ENCODE measurements at places on chromosomes 16 and 17. TPM values are rescaled to one million over a fixed set of nuclear protein-coding genes. Genes with fewer than 3 reads are reported as not detected.

The KRT32 gene
- not detected for total RNA-seq

The IKZF3 gene
- total RNA-seq = 5.4 TPM

The IGF2BP1 gene
- total RNA-seq = not detected

GRCh38 chr16:88703486-88704309 lies 2.5 kb downstream of the RNF166 start:
- H3K36me3 ChIP-seq = peaks cover 26% of the 10 kb centered on the region
- peak; percentile 43 for DNase-seq
- peak overlapping the region; percentile 5 for H3K4me3 ChIP-seq
- no peaks in the 10 kb centered on the region for H3K27me3 ChIP-seq

DNA sequence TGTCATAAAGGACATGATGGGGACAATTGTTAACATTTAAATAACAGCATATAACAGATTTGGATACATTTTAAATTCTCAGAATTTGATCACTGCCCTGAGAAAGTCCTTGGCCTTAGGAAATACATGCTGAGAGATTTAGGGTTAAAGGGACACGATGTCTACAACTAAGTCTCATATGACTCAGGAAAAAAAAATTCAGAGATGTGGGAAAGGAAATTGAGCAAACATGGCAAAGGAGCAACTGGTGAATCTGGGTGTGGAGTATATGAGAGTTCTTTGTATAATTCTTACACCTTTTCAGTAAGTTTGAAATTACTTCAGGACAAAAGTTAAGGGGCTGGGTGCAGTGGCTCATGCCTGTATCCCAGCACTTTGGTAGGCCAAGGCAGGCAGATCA lies 18.2 kb downstream of the MPP3 start:
- no peaks in the 10 kb centered on the region for H3K27me3 ChIP-seq
- peaks cover 60% of the 10 kb centered on the region for H3K36me3 ChIP-seq
- no peak overlapping the region for H3K4me3 ChIP-seq
- DNase-seq = no peak
- no peak overlapping the region for H3K27ac ChIP-seq

- peaks cover 46% of the 10 kb centered on the region for H3K4me1 ChIP-seq
- no peak for DNase-seq
- H3K27me3 ChIP-seq = no peaks in the 10 kb centered on the region
- H3K4me3 ChIP-seq = no peak overlapping the region
- H3K36me3 ChIP-seq = peaks cover 9% of the 10 kb centered on the region
Measured at GRCh38 chr16:55496509-55497145, 12.2 kb upstream of the LPCAT2 start.

All from stomach (tissue), 19 donors.